ENCODE measurements at places on chromosomes 12 and 14.

DNA sequence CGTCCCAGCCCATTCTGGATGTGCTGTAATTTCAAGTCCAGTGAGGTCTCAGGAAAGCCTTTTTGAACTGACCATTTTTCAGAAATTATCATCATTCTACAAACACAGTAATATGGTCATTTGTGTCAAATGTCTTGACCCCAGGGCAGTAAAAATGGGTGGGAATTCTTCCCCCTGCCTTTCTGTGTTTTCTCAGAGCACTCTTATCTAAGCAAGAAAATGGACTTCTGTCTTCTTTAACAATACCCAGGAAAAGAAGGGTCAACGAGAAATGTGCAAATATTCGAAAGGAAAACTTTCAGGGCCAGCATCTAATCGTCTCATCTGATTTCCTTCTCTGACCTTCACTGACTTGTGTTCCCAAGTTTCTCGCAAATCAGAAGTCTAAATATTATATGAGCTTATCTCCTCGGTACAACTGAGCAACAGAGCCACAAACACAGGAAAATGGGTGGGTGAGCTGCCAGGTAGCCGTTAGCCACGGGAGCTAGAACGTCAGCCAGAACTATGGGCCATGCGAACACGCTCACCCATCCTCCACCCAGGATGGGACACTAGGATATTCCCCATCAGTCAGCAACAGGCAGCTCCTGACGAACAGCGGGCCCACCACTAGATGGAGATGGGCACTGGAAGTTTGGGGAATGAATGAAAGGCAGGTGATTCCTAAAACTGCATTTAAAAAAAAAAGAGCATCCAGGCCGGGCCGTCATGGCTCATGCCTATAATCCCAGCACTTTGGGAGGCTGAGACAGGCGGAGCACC is 57.1 kb downstream of the VWF start:
- no peak for DNase-seq

DNA sequence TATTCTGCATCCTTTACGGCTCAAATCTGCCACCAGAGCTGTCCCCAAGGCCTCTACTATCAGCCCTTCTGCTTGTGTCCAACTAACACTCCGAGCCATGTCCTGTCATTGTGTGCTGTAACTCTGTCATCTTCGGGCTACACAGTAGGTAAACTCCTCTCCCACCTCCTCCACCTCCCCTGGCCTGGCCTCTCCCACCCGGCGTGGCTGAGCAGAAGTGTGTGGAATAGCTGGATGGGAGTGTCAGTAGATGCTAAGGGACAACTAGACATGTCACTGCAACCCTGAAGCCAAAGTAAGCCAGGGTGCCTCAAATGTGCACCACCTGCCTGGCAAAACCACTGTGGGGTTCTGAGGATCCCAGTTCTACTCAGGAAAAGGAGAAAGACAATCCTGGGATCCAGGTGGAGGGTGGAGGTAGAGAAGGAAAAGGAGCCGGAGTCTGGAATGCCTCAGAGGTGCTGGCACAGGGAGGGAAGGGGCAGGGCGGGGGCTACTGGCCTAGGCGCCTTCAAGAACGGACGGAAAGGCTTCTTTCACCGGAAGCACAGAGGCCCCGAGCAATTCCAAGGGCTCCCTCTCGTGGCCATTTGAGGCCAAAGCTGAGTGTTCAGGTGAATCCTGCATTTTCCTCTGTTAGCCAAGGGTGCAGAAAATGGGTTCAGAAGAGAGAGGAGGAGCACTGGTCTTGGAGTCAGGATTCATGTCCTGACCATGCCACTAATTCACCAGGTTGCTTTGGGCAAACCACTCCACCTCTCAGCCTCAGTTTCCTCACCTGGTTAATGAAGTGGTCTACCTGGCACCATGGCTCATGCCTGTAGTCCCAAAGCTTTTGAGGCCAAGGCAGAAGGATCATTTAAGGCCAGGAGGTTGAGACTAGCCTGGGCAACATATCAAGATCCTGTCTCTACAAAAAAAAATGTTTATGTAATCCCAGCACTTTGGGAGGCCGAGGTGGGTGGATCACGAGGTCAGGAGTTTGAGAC is 20.5 kb upstream of the FAM181A start:
- DNase-seq = peak; percentile 54

GRCh38 chr12:12979126-12979525 is 20.9 kb downstream of the HEBP1 start:
- no peak for DNase-seq

- DNase-seq = no peak
Measured at GRCh38 chr14:59225281-59225680, 36.8 kb downstream of the DAAM1 start.

DNA sequence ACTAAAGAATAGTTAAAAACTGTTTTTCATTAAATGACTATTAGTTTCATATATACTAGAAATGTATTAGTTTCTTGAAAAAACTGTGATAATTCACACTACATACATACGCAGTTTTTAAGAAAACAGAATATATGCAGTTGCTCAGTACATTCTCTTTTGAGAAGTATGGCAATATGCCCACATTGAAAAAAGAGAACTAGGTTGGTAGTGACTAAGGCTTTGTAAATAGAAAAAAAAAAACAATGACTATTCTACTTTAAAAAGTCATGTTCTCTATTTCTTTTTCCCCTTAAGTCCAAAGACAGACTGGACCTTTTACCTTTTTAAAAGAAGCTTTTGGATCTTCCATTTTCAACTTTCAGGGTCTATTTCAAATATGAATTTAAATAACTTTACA is 25.0 kb downstream of the SNX6 start:
- DNase-seq = no peak

- no peak for DNase-seq
Measured at GRCh38 chr14:75911883-75912282, 69.9 kb downstream of the TGFB3 start.
